ENCODE measurements at places on chromosomes 16 and 17.
A peak's percentile ranks its signal among the peaks of the same experiment; 100 is the strongest.

- DNase-seq = no peak
These were observed 925.9 kb upstream of the EEF2KMT start for GRCh38 chr16:6023449-6023848.

GRCh38 chr17:40410082-40410481 lies 7.6 kb downstream of the TOP2A start:
- no peak for DNase-seq

- no peak for DNase-seq
These were observed 14.6 kb downstream of the GRB7 start for GRCh38 chr17:39752241-39752881.

DNA sequence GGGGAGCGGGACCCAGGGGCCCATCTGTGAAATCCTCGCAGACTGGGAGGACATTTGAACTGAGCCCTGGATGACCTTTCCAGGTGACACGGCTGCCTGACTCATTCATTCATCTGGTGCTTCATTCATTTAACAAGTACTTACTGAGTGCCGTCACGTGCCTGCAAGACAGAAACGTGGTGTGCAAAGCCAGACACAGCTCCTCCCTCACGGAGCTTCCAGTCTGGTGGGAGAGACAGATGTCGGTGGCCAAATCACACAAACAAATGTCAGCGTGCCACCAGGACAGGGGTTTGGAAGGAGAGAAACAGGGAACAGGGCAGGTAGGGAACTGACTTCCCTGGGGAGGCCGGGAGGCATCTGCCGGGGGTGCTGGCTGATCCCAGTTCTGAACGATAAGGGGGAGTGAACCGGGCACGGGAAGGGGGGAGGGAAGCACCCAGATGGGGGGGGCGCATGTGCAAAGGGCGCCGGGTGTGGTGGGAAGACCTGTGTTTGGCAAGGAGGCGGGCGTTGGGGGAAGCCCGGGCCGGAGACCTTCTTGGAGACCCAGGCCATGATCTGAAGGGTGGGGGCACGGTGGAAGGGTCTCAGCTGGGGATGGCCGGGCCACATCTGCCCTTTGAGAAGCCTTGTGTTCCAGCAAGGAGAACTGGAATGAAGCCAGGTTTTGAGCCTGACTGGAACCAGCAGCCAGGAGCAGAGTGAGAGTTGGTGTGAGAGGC lies 93.6 kb upstream of the CIBAR2 start:
- DNase-seq = peak; percentile 70

DNA sequence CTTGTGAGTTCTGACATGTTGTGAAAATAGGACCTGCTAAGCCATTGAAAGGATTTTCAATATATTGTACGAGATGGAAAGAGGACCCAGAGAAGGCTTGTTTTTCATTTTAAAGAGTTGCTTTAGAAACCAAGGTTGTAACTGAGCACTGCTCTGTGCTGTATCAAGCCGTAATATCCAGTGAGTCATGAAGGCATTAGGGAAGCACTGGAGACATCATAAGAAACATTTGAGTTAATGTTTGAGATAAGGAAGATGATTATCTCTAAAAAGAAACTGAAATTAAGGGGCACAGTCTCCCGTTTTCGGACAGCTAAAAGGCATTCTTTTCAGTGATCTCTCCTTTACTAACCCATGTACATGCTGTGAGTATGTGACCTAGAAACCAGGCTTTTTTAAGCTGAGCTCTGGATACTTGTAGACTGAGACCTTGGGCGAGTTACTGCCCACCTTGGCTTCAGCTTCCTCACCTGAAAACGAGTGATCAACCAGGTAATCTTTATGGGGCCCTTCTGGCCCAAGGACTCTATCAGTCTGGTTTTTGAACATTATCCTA lies 149.2 kb upstream of the TBX2 start:
- DNase-seq = peak; percentile 86

Data from iris pigment epithelial cell (primary cell).